MCF 10A (cell line): ENCODE measurements at places on chromosomes 5 and 9. TPM values are rescaled to one million over a fixed set of nuclear protein-coding genes. Genes with fewer than 3 reads are reported as not detected.

The CAMK4 gene
- 0.21 and 0.39 TPM in 2 replicates for total RNA-seq

The CDKN2A gene
- not detected in 2 replicates for total RNA-seq

The SLC45A2 gene
- total RNA-seq: not detected in 2 replicates

The PTPRD gene
- total RNA-seq: 0.98 TPM in 1 of 2 replicates, not detected in the other

The NPR2 gene
- 5.7 and 10.0 TPM in 2 replicates for total RNA-seq
